ENCODE measurements at places on chromosomes 3 and 15.
A peak's percentile ranks its signal among the peaks of the same experiment; 100 is the strongest.

DNA sequence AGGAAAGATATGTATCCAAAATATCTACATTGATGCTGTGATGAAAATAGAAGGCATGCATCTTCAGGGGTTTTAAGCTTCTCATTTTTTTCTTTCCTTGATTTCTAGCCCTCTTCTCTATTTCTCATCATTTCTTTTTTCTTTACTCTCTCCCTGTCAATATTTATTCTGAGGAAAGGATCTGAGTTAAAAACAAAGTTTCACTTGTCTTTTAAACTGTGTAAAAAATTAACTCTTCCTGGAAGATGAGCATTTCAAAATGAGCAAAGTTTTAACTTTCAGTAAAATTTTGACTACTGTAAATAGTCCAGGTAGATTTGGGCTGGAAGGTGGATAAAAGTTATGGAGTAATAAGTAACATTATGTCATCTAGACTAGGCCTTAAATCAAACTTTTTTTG lies 500.2 kb upstream of the GBE1 start:
- DNase-seq: no peak

- no peak for DNase-seq
These were observed 68.4 kb downstream of the BFSP2 start for GRCh38 chr3:133468251-133468721.

DNA sequence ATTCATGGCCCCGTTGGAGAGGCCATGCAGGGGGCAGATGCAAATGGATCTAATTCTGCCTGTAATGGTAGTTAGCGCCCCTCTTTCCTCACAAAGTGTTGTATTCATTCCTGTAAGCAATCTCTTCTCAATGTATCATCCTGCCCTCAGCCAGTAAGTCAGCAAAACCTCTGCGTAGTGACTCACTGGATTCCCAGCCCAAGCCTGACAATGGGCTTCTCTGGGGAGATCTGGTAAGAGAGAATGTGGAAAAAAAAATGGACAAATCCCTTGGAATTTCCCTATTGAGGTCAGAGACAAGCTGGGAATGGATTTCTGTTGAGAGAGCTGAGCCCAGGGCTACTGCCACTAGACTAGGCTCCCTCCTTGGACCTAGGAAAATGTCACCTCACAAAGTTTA lies 25.4 kb downstream of the ADPGK start:
- DNase-seq: peak; percentile 97

GRCh38 chr3:131020122-131020693 lies 6.4 kb downstream of the ASTE1 start:
- DNase-seq: no peak

DNA sequence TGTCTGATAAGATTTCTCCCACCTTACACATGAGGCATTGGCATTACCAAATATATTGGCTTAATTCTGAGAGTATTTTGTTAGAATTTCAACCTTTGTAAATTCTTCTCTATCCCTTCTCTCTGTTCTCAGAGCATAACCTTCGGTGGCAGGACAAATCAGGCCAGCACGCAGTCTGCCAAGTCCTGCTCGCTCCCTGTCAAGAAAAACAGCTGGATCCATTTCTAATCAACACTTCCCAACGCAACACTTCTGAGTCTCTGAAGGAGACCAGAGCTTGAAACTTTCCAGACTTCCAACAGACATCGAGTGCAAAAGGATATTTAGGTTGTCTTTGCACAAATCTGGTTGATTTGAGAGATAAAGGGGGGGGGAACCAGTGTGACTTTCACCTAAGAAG lies 125.7 kb downstream of the SV2B start:
- DNase-seq: no peak

DNA sequence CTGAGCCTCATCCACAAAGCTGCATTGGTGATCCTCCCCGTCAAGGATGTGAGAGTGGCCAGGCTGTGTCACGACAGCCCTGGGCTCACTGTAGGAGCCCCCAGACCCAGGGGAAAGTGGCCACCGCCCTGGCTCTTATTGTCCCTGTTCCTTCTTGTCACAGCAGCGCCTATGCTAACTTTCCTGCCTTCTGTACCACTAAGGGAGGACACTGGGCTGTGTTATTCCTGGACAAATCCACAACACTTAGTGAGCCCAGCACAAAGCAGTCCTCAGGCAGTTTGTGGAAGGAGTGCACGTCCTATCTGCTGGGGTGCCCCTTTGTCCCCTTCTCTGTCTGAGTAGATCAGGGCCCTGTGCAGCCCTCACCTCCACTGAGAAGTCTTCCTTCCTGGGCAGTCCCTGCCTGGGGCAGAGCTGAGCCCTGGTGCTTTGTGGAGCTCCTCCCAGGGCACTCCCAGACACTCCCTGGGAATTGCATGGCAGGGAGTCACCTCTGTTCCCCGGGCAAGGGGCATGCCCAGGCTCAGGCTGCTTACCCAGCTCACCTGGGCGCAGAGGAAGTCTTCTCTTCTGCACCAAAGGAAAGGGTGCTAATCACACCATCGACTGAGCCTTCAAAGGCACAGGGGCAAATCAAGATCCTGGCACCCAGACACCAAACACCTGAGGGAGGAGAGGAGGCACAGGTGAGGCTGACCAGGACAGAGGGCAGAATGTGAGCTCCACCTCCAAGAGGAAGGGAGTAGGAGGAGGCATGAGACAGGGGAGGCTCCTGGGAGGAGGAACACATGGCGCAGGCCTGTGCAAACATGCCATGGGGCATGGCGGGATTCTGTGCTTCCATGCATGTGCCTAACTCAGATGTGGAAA lies 138.7 kb downstream of the KLF13 start:
- no peak for DNase-seq

GRCh38 chr3:109050591-109051167 lies 67.3 kb downstream of the MORC1 start:
- DNase-seq: peak; percentile 24

DNA sequence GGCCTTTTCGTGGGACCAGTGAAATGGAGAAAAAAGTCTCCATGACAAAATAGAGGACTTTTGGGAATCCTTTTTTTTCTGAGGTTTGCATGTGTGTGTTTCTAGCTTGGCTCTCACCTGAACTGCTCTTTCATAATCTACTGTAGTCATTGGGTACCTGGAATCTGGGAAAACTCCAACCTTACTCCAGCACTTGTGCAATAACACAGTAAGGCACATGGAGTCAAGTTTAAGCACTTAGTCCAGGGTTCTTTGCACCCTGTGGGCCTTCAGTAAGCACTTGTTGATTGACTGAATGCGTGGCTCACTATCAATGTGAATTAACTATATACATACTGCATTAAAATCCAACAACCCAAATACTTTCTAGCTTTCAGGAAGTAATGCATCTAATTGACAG lies 299.5 kb downstream of the ZBTB20 start:
- no peak for DNase-seq

GRCh38 chr3:165827883-165828282 lies 9.3 kb downstream of the BCHE start:
- DNase-seq: no peak

DNA sequence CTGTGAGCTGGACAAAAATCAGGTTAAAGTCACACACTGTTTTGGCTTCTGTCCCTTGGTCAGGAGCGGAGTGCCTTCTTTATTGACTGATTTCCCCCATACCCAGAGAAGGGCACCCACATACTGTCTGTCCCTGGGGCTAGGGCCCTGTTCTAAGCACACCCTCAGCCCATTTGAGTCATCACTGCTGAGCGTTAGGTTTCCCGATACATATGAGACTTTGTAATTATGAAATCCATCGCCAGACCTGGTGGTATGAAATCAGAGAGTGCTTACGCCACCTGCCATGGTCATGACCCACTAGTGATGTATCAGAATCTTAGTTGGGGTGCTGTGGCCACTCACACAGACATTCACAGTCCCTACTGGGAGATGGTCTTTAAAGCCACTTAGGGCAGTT lies 96.8 kb downstream of the CHDH start:
- no peak for DNase-seq

GRCh38 chr15:48040166-48040817 lies 80.5 kb upstream of the SLC24A5 start:
- peak; percentile 74 for DNase-seq

GRCh38 chr3:54832876-54833275 lies 95.0 kb downstream of the LRTM1 start:
- DNase-seq: no peak

GRCh38 chr15:65993762-65994161 lies 124.5 kb downstream of the RAB11A start:
- no peak for DNase-seq

GRCh38 chr3:146540978-146541377 lies 3.4 kb downstream of the PLSCR1 start:
- DNase-seq: no peak

DNA sequence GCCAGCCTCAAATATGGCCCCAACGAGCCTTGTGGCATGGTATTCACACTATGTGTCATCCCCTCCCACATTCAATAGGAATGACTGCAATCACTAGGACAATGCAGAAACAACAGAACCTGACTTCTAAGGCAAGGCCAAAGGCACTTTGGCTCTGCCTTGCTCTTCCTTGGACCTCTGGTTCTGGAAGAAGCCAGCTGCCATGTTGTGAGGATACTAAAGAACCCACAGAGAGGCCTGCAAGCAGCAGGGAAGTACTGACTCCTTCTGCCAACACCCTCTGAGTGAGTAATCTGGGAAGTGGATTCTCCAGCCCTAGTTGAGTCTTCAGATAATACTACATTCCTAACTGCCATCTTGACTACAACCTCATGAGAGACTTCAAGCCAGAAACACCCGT lies 64.7 kb downstream of the ADAMTS9 start:
- DNase-seq: peak; percentile 72

DNA sequence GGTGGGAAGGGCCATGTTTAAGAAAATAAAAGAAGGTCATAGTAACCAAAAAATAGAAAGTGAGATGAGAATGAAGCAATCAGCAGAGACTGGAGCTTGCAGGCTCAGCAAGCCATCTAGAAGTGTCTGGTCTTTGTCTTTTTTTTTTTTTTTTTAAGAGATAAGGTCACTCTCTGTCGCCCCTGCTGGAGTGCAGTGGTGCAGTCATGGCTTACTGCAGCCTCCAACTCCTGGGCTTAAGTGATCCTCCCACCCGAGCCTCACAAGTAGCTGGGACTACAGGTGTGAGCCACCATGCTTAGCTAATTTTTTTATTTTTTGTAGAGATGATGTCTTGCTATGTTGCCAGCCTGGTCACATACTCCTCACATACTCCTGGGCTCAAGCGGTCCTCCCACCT lies 36.2 kb downstream of the GXYLT2 start:
- no peak for DNase-seq

GRCh38 chr15:76253691-76254473 lies 57.4 kb downstream of the ETFA start:
- DNase-seq: no peak

GRCh38 chr3:102189541-102189940 lies 245.3 kb upstream of the ZPLD1 start:
- no peak for DNase-seq

GRCh38 chr3:101941318-101942040 lies 92.2 kb downstream of the NFKBIZ start:
- peak; percentile 73 for DNase-seq

DNA sequence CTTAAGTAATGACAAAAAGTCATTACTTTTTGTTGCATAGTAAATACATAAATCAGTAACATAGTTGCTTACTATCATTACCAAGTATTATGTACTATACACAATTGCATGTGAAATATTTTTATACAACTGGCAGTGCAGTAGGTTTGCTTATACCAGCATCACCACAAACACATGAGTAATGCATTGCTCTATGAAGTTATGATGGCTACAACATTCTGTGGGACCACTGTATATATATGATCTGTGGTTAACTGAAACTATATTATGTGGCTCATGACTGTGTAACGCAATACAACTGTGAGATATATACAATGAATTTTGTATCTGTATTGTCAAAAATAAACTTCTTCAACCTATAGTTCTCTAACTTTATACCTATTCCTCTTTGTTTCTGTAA lies 113.7 kb upstream of the RBMS3 start:
- DNase-seq: peak; percentile 29
